Type B pancreatic cell (in vitro differentiated cells): ENCODE measurements at places on chromosomes 5 and 9.

DNA sequence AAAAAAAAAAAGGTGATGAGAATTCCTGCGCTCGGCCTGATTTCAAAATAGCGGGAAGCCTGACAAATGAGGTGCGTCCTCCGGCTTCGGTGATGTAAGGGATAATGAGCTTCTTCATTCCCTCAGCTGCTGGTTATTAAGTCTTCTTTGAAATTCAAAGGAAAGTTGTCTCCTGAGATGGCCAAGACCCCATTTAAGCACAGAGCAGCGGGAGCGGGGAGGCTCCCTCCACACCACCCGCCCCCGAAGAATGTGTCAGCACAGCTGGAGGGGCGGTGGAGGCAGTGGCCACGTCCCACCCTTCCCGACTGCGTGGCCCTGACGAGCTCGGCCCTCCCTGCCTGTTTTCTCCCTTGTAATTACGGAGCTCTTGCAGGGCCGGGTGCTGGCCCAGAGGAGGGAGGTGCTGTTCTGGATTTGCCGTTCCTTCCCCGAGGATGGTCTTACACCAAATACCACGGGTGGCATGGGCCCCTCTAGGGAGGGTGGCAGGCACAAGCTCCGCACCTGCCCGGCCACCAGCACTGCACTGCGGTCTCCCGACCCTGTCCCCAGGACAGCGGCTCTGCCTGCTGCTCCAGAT is 31.0 kb downstream of the SLC9A3 start:
- no peak for DNase-seq

GRCh38 chr9:672851-673250 is 168.6 kb upstream of the DMRT1 start:
- DNase-seq: no peak

- no peak for DNase-seq
Observed at GRCh38 chr5:172630986-172631385, 10.1 kb upstream of the NEURL1B start.

DNA sequence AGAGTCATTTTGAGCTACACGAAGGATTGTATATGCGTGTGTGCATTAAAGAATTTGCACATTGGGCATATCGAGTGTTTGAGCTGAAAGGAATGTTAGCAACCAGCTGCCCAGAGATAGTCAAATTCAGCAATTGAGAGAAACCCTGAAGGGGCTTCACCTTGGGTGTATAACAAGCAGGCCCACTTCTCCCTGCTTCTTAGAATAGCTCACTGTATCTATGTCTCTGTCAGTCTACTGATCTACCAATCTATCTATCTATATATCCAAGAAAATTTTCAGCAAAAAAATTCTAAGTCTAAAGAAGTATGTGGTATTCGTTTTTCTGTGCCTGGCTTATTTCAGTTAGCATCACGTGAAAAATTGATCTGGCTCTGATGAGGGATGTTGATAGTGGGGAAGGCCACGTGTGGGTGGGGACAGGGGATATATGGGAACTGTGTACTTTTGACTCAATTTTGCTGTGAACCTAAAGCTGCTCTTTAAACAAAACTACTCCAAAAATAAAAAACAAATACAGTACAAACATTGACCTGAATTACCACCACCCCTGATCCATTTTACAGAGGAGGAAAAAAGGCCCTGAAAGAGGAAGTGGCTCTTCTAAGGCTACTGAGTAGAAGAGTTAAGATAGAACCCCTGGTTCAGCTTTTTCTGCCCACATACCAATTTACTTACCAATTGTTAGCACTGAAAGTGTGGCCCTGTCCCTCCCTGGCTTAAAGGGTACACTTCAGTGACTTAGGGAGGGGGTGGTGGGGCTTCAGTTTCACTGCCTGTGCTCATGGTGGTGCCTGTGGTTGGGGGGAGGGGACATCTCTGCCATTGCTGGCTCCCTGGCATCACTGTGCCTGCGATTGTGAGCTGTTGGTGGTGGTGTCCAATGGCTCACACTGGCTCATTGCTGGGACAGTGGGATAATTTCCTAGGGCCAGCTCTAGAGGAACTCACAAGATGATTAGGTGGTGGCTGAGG is 141.8 kb downstream of the DOCK2 start:
- no peak for DNase-seq

DNA sequence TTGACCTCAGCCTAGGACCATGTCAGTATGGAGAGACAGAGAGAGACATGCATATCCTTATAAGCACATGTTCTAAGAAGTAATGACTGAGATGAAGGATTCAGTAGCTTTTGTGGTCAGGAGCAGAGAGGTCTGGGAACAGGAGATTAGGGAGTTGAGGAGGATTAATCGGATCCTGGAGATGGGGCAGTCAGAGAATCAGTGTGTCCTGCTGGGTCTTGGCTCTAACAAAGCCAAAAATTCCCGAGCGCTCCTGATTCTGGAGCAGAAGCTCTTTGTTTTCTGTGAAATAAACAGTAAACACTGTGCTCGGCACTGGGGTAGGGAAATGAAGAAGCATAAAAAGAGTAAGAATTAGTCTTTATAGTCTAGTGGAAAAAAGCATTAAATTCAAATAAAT is 520.0 kb upstream of the CLINT1 start:
- DNase-seq: no peak

DNA sequence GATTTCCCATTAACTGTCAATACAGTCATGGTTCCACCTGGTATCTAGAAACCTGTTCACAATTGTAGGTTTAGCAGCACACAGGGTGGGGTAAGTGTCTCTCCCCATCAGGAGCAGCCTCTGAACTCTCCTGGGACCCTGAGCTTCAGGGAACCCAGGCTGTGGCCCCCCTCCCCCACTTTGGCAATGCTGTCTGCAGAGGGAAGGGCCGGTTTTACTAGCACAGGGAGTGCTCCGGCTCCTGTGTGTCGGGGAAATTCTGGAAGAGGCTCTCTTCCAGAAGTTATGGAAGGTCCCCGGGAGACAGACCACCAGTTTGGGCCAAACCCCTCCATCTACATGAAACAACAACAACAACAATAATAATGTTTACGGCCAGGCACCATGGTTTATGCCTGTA is 9.9 kb downstream of the DAB2IP start:
- DNase-seq: no peak
